ENCODE measurements at places on chromosomes 11 and 22. TPM values are rescaled to one million over a fixed set of nuclear protein-coding genes. Genes with fewer than 3 reads are reported as not detected.
A peak's percentile ranks its signal among the peaks of the same experiment; 100 is the strongest.

GRCh38 chr22:25557218-25557617 lies 7.3 kb upstream of the GRK3 start:
- no peak for DNase-seq

- no peak for DNase-seq
These were observed 224.0 kb upstream of the NARS2 start for GRCh38 chr11:78798663-78799062.

DNA sequence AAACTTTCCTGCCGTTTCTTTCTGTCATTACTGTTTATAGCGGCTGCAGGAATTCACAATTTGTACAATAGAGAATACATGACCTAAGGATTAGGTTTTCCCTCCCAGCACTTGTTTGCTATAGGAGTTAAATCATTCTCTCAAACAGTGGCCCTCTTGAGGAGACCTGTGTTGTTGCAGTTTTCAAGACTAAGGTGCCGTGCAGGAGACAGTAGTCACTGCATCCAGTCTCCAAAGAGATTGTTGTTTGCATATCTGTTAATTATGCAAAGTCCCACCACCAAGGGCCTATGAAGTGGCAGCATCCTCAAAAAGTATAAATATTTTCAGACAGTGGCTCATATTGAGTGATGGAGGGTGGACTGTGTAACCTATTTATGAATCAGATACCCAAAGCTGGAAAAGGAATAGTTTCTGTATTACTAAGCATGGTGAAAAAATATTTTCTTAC lies 2.3 kb downstream of the PRSS23 start:
- DNase-seq: no peak

- no peak for DNase-seq
These were observed 9.6 kb downstream of the SCARF2 start for GRCh38 chr22:20427945-20428417.

- no peak for DNase-seq
These were observed 99.3 kb upstream of the SESN3 start for GRCh38 chr11:95330302-95330701.

- no peak for DNase-seq
These were observed 229.8 kb downstream of the BLID start for GRCh38 chr11:121886005-121886734.

DNA sequence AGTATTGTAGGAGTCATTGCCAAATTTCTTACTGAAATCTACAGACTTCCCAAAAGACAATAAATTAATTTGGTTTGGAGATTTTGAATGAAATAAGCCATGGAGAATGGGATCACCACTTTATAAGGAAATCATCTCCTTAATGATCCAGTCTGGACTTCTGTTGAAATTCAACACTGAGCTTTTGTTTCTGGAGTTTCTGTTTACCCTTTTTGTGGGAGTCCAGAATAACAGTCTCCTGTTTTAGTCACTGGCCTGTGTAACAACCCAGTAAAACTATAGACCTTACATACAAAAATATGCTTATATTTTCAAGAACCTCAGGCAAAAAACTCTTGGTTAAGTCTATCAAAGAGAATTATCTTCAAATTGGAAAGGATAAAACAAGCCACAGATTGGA lies 321.7 kb upstream of the PLET1 start:
- DNase-seq: no peak

- no peak for DNase-seq
These were observed 35.9 kb downstream of the MMP27 start for GRCh38 chr11:102669664-102670063.

- no peak for DNase-seq
These were observed 19.9 kb downstream of the MADD start for GRCh38 chr11:47289856-47290255.

GRCh38 chr11:19766206-19766605 lies 53.6 kb downstream of the NAV2 start:
- no peak for DNase-seq

DNA sequence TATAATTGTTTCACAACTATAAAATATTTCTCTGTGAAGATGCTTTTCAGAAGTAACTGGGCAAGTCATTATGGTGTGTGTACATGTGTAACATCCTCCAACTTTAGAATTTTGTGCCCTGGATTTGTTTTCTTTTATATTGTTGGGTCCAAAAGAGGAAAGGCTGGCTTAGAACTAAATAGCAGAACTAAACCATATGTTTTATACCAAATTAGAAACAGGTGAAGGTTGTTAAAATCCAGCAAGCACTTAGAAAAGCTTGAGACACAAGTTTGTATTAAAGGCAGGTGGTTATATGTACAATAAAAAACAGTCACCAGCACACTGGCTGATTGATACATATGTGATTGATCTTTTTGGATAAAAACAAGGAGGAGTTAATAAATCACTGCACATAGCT lies 158.5 kb downstream of the WNT11 start:
- no peak for DNase-seq

DNA sequence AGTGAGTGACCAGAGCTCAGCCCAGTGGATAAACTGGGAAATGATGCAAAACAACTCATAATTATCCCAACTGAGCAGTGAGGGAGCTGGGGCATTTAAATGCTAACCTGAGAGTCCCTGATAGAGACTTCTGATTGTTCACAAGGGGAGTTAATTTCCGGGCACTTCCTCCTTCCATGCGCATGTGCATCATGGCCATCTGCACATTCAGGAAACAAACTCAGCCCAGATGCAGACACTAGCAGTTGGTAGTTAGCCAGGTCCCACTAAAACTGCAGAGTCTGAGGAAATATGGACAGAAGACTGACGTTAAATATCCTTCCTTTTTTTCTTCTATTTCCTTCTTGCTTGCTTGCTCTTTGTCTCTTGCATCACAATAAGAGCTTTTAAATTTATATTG lies 852.1 kb upstream of the LRRC4C start:
- no peak for DNase-seq

DNA sequence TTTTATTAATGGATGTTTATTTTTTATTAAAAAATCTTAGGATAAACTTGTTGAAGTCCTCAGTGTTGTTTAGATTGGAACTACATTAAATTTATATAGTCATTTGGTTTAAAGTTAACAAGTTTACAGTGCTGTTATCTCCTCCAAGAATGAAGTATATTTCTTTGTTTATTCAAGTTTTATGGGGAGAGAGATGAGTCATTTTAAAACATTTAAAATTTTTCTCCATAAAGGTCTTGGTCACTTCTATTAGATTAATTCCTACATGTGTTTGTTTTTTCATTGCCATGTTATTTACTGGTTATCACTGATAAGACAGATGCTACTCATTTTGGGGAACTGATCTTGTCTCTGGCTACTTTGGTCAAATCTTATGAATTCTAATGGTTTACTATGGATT lies 429.6 kb downstream of the METTL15 start:
- DNase-seq: no peak

GRCh38 chr11:79637219-79637618 lies 196.4 kb upstream of the TENM4 start:
- no peak for DNase-seq

DNA sequence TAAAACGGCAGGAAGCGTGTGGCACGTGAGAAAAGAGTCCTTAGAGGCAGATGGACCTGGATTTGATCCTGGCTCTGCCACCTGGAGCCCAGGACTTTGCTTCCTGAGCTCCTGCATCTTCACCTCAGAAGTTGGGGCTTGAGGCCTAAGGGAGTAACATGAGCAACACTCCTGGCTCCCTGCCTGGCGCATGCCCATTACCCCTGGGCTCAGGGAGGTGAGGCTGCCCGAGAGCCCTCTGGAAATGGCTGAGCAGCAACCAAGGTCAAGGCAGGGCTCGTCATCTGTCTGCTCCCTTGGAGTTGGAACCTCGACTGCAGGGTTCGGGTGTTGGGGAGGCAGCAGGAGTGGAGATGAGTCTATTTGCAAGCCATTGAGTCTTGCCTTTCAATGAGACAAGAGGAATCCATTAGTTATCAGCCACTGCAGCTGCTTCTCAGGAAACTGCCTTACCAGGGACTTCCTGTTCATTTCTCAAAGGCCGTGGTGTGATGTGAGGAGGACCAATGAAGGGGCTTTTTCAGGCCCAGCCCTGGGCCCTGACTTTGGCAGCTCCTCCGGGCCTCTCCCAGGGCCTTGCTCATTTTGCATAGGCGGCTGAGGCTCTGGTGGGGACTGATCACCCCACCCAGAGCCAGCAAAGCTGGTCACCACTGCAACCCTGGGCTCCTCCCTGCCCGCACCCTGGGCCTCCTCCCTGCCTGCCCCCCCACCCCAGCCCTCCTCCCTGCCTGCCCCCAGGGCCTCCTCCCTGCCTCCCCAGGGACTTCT lies 6.4 kb downstream of the FADS2 start:
- peak; percentile 36 for DNase-seq

DNA sequence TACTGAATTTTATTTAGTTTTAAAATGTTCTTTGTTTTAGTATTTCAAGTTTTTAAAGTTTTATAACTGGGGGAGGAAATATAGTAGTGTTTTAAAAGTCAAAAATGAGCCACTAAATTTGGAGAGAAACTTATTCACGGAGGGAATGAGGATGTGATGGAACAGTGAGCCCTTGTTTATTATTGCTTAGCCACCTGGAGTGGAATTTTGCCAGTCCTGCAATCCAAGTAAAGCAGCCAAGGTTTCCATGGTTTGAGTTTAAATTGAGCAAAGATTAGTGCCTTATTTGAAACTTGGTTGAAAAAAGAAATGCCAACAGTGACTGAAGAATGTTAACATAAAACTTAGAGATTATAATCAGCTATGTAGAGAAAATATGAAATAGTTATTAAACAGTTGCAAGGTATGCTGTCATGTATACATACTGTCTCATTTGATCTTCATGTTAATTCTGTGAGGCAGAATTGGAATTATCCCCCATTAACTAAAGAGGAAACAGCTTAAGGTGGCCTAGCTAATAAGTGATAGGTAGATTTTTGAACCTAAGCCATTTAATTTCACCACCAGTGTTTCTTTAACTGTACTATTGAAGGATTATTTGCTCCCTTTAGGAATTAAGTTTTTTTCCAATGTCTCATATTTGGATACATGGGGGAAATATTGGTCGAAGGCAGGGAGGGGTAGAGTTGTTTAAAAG lies 36.4 kb downstream of the SWAP70 start:
- DNase-seq: no peak

DNA sequence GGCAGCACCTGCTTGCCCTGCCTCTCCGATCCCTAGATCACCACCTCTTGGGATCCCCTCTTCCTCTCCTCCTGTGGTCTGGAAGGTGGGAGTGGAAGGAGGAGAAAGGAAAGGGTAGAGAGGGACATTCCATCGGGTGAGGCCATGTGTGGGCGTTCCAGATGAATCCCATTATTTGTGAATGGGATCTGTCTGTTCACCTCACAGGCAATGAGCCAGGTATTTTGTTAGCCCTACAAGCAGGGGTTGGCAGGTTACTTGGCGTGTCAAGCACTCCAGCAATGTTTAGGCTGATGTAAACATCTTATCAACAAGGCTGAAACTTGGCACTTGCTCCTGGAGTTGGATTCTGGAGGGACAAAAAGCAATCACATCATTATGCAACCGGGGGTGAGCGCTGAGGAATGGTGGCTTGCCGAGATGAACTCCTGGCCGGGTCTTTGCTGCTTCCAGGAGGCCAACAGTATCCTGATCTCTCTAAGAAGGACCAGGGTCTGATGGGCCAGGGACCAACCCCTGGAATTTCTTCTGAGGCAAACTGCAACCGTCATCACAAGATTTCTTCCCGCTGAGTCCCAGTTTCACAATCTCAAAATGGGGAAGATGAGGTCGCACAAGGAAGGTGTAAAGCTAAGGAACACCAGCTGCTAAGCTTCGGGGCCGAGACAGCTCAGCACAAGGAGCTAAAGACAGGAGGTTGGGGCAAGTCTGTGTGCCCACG lies 7.8 kb downstream of the ADAMTS8 start:
- DNase-seq: no peak

- no peak for DNase-seq
These were observed 178.4 kb upstream of the E2F8 start for GRCh38 chr11:19419021-19419750.

DNA sequence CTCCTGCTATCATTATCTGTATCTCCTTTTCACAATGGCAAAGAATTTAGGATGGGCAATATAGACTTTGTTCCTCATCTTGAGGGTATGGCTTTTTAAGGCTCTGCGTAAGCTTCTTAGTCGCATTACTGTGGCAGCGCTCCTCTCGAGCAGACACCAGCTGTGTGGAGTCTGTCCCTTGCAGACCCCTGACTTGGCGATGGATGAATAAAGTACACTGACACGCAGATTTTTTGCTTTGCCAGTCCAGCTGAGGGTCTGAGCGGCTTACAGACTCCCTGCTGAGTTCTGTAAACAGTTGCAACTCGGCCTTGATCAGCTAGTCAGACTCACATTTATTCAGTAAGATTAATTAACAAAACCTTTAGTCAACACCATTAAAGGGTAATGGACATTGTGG lies 390.0 kb upstream of the CNTN5 start:
- DNase-seq: no peak

DNA sequence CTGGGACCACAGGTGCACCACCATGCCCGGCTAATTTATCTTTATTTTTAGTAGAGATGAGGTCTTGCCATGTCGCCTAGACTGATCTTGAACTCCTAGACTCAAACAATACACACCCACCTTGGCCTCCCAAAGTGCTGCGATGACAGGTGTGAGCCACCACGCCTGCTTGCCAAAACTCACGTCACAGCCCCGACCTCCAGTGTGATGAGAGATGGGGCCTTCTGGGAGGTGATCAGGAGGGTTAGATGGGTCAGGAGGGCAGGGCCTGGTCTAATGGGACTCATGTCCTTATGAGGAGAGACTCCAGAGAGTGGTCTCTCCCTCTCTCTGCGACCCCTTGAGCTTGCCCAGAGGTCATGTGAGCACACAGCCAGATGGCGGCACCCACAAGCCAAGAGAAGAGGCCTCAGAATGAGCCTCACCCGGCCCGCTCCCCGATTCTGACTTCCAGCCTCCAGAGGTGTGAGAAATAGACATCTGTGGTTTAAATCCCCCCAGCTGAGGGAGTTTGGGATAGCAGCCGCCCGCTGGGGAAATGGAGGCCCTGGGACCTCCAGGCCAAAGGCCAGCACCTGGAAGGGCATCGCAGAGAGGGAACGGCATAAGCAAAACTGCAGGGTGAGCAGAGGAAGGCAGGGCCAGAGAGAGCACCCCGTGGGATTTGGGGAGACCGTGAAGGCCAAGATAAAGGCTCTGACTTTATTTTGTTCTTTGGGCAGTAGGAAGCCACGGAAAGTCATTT lies 24.1 kb upstream of the GAL start:
- no peak for DNase-seq

DNA sequence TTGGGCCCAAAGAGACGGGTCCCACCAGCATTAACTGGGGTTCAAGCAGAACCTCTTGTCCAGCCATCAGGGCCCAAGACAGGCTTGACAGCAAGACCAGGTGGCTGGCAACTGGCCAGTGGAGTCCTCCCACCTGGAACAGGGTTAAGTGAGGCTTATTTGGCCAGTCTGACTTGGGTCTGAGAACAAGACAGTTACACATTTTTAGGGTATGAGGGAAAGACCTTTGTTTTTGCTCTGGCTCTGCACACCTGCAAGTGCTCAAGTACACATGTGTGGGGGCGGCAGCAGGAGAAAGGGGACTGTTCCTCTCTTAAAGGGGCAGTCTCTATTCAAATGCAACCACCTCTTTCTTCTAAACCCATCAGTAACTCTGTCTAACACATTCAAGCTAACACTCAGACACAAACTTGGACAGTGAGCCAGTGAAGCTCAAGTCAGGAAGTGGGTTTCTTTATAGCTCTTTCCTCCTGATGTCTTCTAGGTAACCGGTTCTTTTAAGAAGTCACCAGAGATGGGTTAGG lies 116.2 kb downstream of the ETS1 start:
- no peak for DNase-seq

The KRTAP5-7 gene
- total RNA-seq: not detected

The OR10A2 gene
- not detected for total RNA-seq

The LRRC56 gene
- 5.7 TPM for total RNA-seq

The TMEM123 gene
- total RNA-seq: 400 TPM

The LRRN4CL gene
- total RNA-seq: not detected

The C22orf42 gene
- total RNA-seq: not detected

The CASP5 gene
- not detected for total RNA-seq

The HIPK3 gene
- total RNA-seq: 64.1 TPM

The NRGN gene
- total RNA-seq: 20.8 TPM

The PI4KA gene
- total RNA-seq: 160 TPM

Data from T-helper 17 cell (primary cell).